ENCODE measurements at places on chromosomes 7 and 10. TPM values are rescaled to one million over a fixed set of nuclear protein-coding genes. Genes with fewer than 3 reads are reported as not detected.

COL17A1 gene
- total RNA-seq: not detected

LLCFC1 gene
- total RNA-seq: not detected

NPC1L1 gene
- total RNA-seq: 0.16 TPM

DNA sequence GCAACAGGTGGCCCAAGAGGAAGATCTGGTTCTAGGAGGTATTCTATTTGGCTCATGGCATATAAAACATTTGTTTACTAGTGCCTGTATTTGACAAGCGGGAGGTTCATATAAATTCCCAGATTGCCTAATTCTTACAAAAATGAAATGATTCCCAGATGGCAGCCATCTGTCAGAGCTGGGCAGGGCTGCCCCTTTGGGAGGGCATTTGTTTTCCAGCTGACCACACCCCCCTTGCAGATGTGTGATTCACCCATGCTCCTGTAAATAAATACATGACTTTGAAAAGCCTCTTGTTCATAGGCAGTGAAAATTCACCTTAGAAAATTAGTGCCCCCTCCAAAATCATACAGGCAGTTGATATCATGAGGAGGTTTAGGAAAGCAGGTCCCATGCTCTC lies 8.6 kb downstream of the VWC2 start:
- H3K4me1 ChIP-seq: no peaks in the 10 kb centered on the region
- no peaks in the 10 kb centered on the region for H3K36me3 ChIP-seq
- peaks cover 2% of the 10 kb centered on the region for H3K27me3 ChIP-seq
- H3K27ac ChIP-seq: no peak overlapping the region

GRCh38 chr10:104304927-104305326 lies 33.3 kb downstream of the ITPRIP start:
- H3K4me1 ChIP-seq: peaks cover 98% of the 10 kb centered on the region
- peak overlapping the region; percentile 70 for H3K27ac ChIP-seq

DNA sequence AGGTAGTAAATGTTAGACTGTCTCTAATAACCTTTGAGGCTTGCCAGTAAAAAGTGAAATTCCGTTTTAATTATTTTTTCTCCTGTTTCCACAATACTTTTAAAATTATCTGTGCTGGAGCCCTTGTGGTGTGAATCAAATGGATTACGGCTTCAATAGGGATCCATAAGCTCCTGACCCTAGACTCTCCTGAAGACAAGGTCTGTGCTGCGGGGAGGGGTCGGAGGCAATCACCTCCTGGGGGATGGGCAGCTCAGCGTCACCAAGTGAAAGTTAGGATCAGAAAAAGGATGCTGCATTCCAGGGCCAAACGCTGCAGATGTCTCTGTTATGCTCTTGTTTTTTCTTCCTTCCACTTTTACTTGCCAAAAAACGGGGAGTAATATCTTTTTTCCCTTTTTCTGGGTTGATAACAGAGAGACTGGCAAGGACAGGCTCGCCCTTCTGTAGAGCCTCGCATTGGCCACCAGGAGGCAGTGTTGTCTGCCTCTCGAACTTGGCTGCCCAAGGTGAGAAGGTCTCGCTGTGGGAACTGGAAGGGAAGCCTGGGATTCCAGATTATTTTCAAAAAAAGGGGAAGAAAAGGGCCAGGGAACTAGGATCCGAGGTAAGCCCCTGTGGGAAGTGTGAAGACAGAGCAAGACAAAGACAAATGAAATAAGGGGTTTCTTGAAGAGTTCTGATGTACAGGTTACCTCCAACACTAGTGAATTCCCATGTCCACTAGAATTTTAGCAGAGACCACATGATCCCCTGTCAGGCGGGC lies 621.9 kb downstream of the ACTR3B start:
- H3K27me3 ChIP-seq: no peaks in the 10 kb centered on the region
- peak; percentile 2 for DNase-seq
- no peaks in the 10 kb centered on the region for H3K4me1 ChIP-seq
- H3K27ac ChIP-seq: no peak overlapping the region
- H3K36me3 ChIP-seq: no peaks in the 10 kb centered on the region

GRCh38 chr10:52940921-52941320 lies 168.3 kb upstream of the MBL2 start:
- no peaks in the 10 kb centered on the region for H3K4me1 ChIP-seq

Data from natural killer cell (primary cell).